ENCODE measurements at places on chromosomes 7 and 10. TPM values are rescaled to one million over a fixed set of nuclear protein-coding genes. Genes with fewer than 3 reads are reported as not detected.

Gene CALML3
- total RNA-seq: not detected

Gene NRP1
- total RNA-seq: 516 TPM

Gene FAM25C
- not detected for total RNA-seq

Gene OPN1SW
- not detected for total RNA-seq

Gene TMEM26
- total RNA-seq: 0.50 TPM

Gene VSTM4
- 1.1 TPM for total RNA-seq

Gene PRF1
- not detected for total RNA-seq

Gene ADAMTS14
- 4.0 TPM for total RNA-seq

Gene EPO
- not detected for total RNA-seq

All from uterine smooth muscle cell (primary cell).